ENCODE measurements at places on chromosomes 5 and 9. TPM values are rescaled to one million over a fixed set of nuclear protein-coding genes. Genes with fewer than 3 reads are reported as not detected.

- no peak for DNase-seq
Measured at GRCh38 chr5:68408345-68408871, 192.9 kb downstream of the PIK3R1 start.

- no peak for DNase-seq
Measured at GRCh38 chr9:82989929-82990328, 73.0 kb downstream of the RASEF start.

- DNase-seq, result no peak
Measured at GRCh38 chr9:91746357-91746756, 203.7 kb downstream of the ROR2 start.

DNA sequence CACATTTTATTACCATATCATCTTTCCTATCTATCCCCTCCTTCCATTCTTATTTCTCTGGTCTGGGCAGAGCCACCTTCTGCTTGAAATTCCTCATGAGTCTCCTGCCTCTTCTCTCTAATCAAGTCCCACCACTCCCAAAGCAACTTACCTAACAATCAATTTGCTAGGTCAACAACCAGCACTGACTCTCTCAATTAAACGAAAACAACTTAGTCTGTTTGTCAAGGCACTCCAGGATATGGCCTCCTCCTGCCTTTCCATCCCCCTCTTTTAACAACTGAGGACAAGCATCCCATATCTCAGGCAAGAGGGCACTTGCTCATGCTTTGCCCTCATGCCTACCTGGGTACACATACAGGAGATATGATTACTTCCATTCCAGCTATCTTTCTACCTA lies 47.4 kb downstream of the HCN1 start:
- DNase-seq, result no peak

- DNase-seq, result no peak
Measured at GRCh38 chr5:145976431-145977155, 40.2 kb downstream of the SH3RF2 start.

EQTN gene
- not detected for total RNA-seq

Data from H9 (cell line).